H9 (cell line): ENCODE measurements at places on chromosomes 5 and 9. TPM values are rescaled to one million over a fixed set of nuclear protein-coding genes. Genes with fewer than 3 reads are reported as not detected.

Gene FAM78A
- total RNA-seq, result 1.9 and 2.1 TPM in 2 replicates

Gene TAF11L13
- not detected in 2 replicates for total RNA-seq

GRCh38 chr5:122730037-122730436, 44.8 kb upstream of the SNX2 start:
- no peak for DNase-seq

- DNase-seq, result no peak
Measured at GRCh38 chr5:36181774-36182173, 29.9 kb downstream of the SKP2 start.

Gene SLC25A48
- total RNA-seq, result 0.46 and 0.66 TPM in 2 replicates

Gene GABRA6
- total RNA-seq, result not detected in 2 replicates

- no peak for DNase-seq
Measured at GRCh38 chr9:134913713-134914500, 3.8 kb downstream of the FCN1 start.

- DNase-seq, result no peak
Measured at GRCh38 chr5:36897616-36898015, 21.0 kb downstream of the NIPBL start.
